ENCODE measurements at places on chromosomes 11 and 22.
A peak's percentile ranks its signal among the peaks of the same experiment; 100 is the strongest.

- no peak for DNase-seq
These were observed 42.9 kb downstream of the C11orf91 start for GRCh38 chr11:33657757-33658156.

DNA sequence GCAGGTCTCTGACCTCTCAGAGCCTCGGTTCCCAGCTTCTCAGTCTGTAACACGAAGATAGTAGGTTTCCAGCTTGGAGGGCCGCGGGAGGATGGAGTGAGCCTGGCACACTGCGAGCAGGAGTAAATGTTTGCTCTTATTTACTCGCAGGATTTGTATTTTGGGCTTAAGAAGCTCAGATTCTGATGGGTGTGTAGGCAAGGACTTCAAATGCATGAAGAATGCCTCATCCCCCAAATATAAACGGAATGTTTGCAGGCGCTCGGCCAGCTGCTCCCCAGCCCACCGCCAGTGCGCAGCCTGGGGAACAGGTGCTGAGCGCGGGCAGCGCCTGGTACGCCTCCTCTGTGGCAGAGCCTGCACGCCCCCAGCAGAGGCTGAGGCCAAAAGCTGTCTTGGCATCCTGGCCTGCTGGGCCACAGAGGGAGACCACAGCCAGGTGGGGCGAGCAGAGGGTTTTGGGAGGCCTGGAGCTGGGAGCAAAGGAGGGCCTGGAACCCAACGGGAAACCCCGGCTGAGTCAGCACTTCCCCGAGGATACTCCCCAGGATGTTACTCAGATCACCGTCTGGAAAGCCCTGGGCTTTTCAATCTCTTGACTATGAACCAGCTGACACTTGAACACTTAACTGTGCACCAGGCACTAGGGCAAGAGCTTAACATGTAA, 9.4 kb downstream of the EHD1 start:
- peak; percentile 82 for DNase-seq

GRCh38 chr22:49704345-49705215, 123.1 kb downstream of the BRD1 start:
- no peak for DNase-seq

DNA sequence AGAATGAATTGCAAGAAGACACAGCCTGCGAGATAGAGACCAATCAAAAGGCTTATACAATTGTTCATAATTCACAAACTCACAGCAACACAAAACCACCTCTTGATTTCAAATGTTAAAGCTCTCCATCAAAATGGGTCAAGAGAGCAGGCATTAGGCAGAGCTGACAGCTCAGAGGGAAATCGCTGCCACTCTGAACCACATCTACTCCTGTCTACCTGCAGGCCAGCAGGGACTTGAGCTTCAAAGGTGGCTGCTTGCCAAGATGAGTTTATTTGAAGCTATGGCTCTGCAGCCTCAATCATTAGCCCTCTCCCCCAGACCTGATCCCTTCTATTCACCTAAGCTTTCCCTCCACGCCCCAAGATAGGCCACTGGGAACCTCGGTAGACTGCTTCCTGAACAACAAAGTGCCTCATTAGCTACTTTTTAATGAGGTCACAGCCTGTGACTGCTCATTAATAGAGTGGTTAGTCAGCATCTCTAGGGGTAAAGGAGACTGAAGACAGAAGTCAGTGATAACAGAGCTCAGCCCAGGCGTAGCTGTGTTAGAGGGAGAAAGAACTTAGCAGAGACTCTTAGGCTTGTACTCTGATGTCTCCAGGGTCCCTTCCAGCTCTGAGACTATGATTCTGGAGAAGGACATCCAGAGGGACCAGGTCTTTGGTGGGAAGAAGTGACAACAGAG, 21.2 kb upstream of the OR10A5 start:
- DNase-seq, result no peak

DNA sequence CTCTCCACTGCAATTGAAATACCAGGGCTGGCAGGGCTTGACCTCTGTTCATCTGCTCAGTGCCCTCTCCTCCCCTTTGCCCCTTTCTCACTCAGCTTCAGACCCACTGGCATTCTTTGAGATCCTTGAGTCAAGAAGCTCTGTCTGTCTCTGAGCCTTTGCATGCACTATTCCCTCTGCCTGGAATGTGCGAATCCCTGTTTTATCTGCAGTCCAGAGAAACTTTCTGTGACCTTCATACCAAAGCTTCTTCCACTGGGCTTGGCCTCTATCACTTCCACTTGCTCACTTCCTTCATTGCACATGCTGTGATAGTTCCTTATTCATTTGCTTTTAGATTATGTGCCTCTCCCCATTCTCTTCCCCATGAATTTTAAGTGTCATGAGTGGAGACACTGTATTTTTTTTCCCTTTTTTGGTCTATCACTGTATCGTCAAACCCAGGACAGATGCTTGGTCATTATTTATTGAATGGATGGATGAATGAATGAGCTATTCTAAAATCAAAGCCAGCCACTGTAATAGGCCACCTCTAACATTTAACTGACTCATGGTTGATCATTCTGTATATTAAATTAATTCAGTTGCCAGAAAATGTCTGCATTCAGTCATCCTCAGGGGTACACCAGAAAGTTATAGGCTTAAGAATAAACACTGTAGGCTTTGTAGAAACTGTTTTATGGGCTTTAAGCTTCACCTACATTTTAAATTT, 88.7 kb upstream of the TIMP3 start:
- peak; percentile 14 for DNase-seq

GRCh38 chr11:118051611-118052461, 25.0 kb upstream of the TMPRSS4 start:
- no peak for DNase-seq

- peak; percentile 96 for DNase-seq
These were observed 20.6 kb downstream of the TSPAN18 start for GRCh38 chr11:44747316-44747715.

- peak; percentile 6 for DNase-seq
These were observed 53.4 kb upstream of the EMID1 start for GRCh38 chr22:29152045-29152953.

DNA sequence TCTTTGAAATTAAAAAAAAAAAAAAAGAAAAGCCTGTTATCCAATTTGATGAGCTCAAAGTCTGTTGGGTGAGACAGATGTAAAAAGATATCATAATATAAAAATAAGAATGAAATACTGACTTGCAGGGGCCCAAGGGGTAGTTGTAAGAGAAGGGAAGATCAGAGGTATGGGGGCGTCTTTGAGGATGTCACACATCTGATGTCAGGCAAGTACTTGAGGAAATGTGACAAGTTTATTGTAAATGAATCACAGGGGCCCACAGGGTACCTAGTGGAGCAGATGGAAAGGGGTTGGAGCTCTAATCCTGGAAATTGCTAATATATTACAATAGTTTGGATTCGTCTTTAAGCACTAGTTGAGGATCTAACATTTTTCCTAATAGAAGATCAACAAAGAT, 131.6 kb downstream of the MAML2 start:
- no peak for DNase-seq

DNA sequence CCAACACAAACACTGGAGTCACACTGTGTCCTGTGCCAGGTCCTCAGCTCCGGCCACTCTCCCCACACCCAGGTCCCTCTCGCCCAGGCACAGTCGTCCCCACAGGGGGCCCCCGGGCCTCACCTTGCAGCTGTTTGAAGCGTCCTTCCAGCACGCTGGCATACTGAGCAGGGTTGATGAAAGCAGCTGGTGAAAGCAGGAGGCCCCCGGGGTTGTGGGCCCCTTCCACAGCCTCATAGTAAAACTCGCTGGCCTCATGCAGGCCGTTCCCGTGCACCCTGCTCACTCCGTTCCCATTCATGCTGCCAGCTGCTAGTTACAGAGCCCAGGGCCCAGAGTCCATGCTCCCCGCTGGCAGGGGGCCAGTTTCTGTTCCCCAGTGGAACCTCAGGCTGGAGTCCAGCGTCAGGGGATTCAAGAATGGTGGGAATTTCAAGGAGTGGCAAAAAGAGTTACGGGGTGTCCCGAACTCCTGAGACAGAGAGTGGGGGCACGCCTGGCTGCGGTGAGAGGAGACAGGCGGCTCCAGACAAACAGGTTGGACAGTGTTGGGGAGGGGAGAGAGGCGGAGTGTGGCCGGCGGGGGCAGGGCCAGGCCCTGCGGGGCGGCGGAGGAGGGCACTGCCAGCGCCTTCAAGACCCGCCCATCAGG, 10.6 kb downstream of the SPTBN2 start:
- DNase-seq, result no peak

DNA sequence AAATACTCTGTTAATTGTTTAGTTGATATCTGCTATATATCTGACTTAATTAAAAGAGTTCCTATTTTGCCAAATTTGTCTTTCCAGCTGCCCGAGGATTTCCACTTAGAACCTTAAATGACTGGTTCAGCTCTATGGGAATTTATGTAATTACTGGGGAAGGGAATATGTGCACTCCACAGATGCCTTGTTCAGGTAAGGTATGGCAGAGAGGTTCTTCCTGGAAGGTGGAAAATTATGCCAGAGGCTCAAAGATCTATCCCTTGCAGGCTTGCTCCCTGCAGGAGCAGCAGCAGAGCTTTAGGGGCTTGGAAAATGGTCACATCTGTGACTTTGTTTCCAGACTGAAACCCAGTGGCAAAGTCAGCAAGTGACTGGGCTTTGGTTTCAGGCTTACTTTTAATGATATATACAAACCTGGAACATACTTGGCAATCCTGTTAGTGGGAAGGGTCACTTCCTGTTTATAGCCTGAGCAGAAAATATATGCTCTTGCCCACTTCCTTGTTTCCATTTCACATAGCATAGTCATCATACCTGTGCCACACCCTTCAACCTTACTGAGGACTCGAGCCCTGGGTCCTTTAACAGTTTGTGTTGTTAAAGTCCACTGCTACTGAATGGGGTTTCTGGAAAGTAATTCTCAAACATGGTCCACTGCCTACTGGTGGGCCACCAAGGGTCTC, 23.7 kb downstream of the WBP2NL start:
- no peak for DNase-seq

GRCh38 chr11:11731311-11732083, 109.7 kb upstream of the GALNT18 start:
- DNase-seq, result peak; percentile 61

DNA sequence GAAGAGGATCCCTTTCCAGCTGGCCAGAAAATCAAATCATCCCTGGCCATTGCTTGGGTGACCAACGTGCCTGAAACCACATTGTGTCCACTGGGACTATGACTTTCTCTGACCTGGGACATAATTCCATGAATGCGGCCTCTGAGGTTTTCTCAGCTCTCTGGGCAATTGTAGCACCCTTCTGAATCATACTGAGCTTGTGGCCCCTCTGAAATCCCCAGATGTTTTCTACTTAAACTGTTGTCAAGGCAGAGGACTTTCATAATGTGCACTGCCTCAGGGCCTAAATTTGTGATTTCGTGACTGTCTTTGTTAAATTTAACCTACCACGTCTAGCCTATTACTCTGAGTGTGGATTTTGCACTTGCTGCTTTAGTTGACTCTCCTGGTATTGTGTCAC, 321.1 kb upstream of the PLET1 start:
- no peak for DNase-seq

- DNase-seq, result no peak
These were observed 15.3 kb upstream of the CAPN5 start for GRCh38 chr11:77051511-77051910.

GRCh38 chr11:70541176-70541575, 142.8 kb downstream of the CTTN start:
- no peak for DNase-seq

- no peak for DNase-seq
These were observed 26.1 kb downstream of the B3GAT1 start for GRCh38 chr11:134385774-134386565.

GRCh38 chr22:35175392-35175791, 81.9 kb upstream of the HMGXB4 start:
- DNase-seq, result no peak

- DNase-seq, result no peak
These were observed 15.1 kb downstream of the SPTBN2 start for GRCh38 chr11:66713746-66714480.

- peak; percentile 8 for DNase-seq
These were observed 42.7 kb downstream of the LGR4 start for GRCh38 chr11:27429761-27430393.

DNA sequence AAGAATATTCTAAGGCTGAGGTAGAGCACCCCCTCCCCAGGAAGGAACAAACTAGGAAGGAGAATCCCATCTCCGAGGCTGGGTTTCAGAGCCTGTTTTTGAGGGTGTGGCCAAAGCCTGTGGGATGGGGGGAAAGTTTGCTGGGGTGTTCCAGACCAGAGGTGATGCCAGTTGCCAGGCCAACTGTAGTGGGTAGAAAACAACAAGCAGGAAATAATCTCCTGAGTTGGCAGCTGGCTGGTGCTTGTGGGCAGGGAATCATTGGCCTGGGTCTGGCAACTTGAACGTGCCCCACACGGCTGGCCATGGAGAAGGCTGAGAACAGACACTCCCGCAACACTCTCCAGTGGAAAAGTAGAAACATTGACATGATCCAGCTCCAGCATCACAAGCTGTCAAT, 385.6 kb downstream of the ETS1 start:
- no peak for DNase-seq

DNA sequence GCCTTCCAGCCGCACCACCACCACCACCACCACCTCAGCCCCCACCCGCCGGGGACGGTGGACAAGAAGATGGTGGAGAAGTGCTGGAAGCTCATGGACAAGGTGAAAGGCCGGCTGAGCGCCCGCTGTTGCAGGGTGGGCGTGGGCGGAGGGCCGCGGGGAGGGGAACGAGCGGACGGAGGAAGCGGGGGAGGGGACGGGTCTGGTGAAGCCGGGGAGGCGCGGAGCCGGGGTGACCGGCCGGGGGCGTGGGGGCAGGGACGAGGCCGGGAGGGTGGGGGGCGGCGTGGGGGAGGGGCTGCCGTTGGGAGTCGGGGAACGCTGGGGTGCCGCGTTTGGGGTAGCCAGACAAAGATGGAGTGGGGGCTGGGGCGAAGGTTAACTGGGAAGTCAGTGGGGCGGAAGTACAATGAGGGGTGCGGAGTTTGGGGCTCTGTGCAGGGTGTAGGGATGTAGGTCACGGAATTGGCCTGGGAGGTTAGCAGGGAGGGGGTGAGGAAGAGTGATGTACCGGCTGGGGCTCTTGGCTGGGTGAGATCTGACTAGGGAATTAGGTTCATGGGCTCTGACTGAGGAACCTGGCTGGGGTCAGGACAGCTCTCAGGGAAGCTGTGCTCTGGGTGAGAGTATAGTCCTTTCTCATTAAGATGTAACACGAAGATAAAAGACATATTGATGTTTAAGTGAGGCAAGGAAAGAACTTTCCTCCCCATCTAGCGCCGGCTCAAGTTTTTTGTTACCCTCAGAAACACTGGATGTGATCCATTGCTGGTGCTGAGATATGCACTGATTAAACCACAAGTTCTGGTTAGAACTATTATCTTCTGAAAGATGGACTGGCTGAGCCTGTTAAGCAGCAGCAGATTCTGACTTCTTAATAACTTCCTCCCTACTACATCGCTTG, 624 bp downstream of the CBL start:
- no peak for DNase-seq

GRCh38 chr11:61141601-61142028, 19.6 kb downstream of the VPS37C start:
- no peak for DNase-seq

DNA sequence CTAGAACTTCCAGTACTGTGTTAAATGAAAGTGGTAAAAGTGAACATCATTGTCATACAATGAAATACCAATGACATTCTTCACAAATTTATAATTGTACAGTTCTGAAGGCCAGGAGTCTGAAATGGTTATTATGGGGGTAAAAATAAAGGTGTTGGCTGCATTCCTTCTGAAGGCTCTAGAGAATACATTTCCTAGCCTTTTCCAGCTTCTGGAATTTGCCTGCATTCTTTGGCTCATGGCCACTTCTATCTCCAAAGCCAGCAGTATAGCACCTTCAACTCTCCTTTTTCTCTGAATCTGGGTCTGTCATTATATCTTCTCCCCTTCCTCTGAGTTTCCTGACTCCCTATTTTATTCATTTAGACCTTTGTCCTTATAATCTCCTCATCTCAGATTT, 1232.7 kb upstream of the TENM4 start:
- no peak for DNase-seq

Measured in fibroblast of upper back skin (primary cell).